Stimulated activated CD8-positive, alpha-beta memory T cell treated with anti-CD3 and anti-CD28 coated beads, Interleukin-15, amount 100 ng/mL, for 48 hours (primary cell): ENCODE measurements at places on chromosomes 7 and 10.

DNA sequence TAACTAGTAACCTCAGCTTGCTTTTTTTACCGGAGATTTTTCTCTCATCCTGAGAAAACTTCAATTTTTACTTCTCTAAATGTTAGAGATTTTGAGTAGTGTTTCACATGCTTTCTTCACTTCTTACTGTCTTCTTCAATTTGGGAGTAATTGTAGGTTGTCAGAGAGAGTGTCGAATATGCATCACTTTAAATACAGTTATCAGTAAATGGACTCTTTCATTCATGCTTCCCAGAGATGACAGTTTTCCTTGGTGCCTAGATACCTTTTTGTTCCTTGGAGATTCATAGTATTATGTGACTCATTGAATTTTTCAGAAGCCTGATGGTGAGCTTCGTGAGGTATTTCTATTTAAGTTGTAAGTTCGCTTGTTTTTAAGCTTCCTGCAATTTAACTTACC is 169.7 kb downstream of the ADK start:
- DNase-seq = no peak

GRCh38 chr7:150962553-150963399 is 15.3 kb downstream of the KCNH2 start:
- DNase-seq = no peak

- no peak for DNase-seq
These were observed 7.7 kb upstream of the HTR5A start for GRCh38 chr7:155062411-155062810.

DNA sequence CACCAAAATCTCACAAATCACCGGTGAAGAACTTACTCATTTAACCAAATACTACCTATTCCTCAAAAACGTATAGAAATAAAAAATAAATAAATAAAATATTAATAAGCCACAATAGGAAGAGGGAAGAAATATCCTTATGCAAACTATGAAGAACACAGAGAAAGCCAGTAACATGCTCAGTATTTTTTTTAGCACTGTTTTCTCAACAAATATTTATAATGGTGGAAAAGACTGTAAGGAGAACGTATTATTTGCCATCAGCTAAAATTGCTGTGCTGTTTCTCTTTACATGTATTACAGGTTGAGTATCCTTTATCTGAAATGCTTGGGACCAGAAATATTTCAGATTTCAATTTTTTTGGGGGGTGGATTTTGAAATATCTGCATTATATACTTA is 21.0 kb downstream of the KIAA1217 start:
- no peak for DNase-seq

DNA sequence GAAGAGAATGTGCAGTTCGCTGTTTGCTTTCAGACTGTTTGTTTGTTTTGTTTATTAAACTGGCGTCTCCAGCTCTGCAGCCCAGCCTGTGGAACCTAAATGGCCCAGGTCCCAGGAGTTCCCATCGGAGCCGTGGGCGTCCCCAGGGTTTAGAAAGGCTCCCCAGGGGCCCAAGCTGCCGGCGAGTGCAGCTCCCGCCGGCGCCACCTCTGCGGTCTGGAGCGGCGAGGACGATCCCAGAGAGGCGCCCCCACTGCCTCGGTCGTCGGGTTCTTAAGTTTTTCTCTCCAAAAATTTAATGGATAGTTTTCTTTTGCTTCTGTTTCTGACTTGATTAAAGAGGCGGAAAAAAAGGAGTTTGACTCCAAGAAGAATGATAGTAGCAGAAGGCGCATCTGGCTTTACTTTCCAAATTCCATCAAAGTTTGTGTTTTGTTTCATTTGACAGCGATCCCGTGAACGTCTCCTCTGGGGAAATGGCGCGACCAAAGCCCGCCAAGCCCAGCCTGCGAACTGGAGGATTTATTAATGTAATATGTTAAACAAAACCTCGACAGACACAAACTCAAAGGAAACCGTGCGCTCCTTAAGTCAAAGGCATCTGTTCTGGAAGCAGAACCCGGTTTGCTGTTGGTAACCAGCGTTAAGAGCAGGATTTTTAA is 718 bp upstream of the FZD1 start:
- DNase-seq = no peak

DNA sequence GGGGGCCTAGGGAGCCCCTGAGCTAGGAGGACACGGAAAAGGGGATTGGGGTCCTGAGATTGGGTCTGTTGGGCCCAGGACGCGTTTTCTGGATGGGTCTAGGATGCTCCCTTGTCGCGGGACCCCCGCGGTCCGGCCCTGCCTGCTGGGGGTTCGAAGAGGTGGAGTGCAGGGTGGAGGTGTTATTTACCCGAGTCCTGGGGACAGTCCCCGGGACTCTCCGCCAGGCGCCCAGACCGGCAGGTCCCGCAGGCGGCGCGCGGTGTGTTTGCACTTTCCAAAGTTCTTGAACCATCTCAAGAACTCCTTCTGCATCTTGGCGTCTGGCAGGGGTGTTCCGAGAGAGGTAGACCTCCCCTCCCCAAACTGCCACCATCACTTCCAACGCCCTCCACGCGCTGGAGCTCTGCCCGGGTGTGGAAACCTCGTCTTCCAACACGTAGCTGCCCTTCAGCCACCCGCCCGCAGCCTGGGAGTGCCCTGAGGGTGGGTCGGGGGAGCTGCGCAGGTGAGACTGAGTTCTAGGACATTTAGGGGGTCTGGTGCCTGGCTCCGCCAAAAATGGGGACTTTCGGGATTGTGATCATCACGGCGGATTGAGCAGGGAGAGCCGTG is 569 bp downstream of the CAV1 start:
- no peak for DNase-seq

DNA sequence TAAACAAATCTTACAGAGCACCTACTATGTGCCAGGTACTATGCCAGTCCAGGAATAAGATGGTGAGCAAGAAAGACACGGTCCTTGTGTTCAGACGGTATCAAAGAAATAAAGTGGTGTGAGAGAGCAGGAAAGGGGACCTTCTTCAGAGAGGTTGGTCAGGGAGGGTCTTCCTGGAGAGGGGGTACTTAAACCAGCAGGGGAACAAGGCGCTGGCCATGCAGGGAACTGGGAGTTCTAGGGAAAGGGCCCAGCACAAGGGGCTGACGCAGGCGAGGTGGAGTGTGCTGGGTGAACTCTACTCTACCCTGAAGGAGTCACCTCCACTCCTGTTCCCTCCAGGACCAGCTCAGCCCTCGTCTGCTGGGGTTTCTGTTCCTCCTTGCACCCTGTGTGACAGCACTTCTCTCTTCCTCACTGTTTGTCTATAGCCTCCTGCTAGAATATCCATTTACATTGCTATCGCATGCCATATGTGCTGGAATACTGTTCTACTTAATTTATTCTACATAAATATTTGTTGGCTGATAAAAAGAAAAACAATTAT is 73.5 kb downstream of the AOAH start:
- no peak for DNase-seq

DNA sequence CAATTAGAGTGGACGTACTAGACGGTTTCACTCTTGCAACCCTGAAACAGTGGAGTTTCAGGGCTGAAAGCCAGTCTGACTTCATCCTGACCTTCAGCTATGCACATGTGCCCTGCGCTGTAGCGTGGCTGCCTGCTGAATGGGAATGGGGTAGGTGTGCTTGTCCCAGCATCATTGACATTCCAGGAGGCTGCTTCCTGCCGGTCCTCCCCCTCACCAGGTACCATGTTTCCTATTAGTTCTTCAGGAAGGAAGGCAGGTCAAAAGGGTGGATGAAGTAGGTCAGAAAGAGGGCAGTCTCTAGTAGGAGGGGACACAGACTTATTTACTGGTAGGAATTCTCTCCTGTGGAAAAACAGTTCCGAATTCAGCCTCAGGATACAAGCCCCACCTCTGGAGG is 551.8 kb upstream of the GALNT17 start:
- DNase-seq = no peak

GRCh38 chr10:121332829-121333765 is 265.1 kb downstream of the FGFR2 start:
- DNase-seq = no peak

- DNase-seq = no peak
These were observed 46.3 kb downstream of the INSYN2A start for GRCh38 chr10:127150136-127150535.

GRCh38 chr10:107544706-107545520 is 380.4 kb upstream of the SORCS1 start:
- no peak for DNase-seq

DNA sequence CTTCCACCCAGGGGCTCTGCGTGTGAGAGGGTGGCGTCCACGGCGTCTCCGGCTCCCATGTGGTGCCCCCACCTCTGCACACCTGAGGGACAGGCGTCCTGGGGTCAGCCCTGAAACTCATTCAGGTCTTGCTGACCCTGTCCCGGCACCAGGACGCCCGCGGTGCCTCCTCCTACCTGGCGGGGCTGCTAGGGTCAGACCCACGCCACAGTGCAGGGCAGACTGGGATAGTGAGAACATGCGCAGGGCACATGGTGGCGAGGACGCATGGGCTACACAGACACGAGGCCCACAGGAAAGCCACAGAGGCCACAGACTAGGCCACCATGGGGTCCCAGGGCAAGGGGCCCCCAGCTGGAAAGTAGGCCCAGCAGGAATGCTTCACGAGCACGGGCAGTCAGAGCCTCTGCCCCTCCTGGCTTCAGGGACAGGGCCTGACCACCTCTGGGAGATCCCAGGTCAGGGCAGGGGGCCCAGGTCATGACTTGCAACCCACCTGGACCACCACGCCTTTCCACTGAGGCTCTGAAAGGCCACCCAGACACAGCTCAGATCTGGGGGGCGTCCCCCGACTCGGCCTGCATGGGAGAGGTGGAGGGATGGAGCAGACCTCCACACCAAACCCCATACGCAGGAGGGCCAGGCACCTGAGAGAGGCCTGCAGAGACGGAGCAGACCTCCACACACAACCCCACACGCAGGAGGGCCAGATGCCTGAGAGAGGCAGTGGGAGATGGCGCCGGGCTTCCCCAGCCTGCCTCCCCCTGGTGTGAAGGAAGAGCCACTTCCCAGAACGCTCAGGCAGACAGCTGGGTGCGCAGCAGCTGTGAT is 188.6 kb downstream of the ELFN1 start:
- DNase-seq = no peak

GRCh38 chr7:92751902-92752901 is 84.2 kb downstream of the CDK6 start:
- no peak for DNase-seq

GRCh38 chr10:89343089-89343767 is 15.4 kb downstream of the IFIT3 start:
- DNase-seq = no peak

- DNase-seq = no peak
These were observed 19.7 kb downstream of the UBTD1 start for GRCh38 chr10:97518301-97519043.
